Islet precursor cell (in vitro differentiated cells): ENCODE measurements at places on chromosomes 6 and 20.

DNA sequence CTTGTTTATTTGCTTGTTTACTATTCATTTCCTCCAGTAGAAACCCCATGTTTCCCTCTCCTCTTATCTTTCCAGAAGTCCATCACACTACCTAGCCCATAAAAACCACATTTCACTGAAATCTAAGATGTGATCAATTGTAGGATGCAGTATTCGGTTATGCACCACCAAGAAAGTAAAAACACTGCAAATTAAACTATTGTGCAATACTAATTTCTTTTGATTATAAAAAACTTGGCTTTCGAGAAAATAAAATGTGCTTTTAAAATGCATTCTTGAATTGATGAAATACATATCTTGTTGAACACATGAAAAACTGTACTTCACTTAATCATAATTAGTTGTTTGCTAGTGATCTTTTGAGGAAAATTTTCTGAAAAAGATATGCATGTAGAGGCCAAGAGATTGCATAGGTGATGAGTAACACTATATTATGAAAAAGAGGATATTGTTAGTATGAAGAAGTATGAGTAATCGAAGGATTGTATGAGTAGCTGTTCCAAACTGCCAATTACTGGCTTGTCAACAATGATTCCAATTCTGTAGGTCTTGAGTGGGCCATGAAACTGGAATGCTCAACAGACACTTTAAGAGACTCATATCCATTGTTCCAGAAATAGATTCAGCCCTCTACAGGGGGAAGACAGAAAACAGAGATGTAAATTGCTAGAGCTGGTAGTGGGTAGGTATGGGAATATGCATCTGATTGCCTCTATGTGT is 79.7 kb downstream of the RNF217 start:
- no peak for DNase-seq

DNA sequence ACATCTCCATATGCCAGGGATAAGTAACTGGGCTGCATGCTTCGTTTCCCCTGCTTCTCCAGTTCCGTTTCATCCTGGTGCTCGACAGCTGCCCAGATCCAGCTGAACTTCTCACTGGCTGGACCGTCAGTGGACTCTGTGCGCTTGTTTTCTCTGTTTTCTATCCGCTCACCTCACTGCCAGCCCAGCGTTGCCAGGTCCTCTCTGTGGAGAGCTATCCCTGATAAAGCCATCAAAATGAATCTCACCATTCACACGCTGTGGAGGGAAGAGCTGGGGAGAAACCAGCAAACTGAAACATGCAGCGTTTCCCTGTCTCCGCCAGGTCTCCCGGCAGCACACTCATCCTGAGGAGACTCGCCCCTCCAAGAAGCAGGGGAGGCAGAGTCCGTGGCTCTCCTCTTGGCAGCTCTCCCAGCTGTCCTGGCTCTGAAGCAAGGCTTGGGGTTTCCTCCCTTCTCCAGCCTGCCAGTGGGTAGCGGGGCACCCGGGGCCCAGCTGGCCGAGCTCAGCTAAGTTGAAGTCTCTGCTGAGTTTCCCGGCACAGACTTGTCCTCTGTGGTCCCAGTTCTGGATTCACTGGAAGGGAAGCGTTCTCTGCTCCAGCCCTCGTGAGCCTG is 160.9 kb downstream of the DTNBP1 start:
- no peak for DNase-seq

- DNase-seq: peak; percentile 73
Measured at GRCh38 chr6:154928325-154928922, 66.7 kb upstream of the TIAM2 start.

- DNase-seq: no peak
Measured at GRCh38 chr6:136784271-136784664, 8.0 kb downstream of the MAP3K5 start.

DNA sequence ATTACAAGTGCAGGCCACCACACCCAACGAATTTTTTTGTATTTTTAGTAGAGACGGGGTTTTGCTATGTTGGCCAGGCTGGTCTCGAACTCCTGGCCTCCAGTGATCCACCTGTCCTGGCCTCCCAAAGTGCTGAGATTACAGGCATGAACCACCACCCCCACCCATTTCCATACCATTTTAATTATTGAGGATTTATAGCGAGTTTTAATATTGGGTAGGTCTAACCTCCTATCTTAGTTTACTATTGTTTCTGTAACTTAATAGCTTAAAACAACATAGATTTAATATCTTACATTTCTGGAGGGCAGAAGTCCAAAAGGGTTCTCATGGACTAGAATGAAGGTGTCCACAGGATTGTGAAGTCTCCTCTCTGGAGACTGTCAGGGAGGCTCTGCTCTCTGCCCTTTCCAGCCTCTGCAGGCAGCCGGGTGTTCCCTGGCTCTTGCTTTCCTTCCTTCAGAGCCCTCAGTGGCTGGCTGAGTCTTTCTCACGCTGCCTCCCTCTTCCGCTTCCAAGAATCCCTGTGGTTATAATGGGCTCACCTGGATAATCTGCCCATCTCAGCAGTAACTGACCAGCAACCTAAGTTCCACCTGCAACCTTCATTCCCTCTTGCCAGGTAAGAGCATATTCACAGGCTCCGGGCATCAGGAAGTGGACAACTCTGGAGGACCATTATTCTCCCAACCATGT is 18.6 kb upstream of the BCAS4 start:
- DNase-seq: peak; percentile 52

DNA sequence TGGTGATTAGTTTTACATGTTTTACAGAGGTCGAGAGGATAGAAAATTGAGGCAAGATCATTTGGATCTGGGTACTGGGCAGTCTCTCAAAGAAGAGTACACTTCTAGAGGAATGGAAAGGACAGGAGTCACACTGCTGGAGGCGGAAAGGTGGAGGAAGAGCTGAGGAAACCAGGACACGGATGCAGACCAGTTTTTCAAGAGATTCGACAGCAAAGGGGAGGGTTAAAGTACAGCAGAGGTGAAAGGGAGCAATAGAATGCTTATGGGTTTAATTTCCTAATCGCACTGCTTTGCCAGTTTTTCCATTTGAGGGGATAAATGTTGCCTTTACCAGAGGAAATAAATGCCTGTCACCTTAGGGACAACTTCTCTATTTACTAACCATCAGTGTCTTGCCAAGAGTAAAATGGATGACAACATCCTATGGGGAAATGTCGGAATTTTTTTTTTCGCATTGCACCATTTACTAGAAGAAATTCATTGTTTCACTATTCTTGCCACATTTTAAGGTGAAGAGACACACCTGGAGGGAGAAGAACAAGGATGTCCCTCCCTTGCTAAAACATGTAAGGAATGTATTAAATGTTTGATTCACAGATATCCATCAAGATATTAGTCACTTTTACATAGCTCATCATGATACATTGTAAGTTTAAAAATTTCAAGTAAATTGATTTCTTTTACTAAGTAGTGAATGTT is 226.6 kb downstream of the COL12A1 start:
- DNase-seq: no peak

DNA sequence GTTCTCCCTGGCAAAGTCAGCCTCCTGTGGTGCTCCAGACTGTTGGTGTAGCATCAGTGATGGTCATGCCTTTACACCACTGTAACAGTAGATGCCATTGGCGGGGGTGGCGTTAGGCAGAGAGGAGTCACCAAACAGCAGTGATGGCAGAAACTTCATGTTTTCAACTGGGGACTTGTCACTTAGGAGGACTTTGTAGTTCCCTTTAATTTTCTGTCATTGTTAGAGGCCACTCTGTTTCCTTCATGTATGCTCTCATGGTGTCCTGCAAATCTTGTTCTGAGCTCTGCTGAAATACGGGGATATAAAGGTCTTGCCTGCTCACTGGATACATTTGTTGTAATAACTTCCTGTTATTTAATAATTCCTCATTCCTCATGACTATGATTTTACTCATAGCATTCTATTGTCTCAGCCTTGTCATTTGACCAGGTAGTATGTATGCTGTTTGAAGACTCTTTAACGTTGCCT is 4.6 kb downstream of the MAP3K4 start:
- no peak for DNase-seq

DNA sequence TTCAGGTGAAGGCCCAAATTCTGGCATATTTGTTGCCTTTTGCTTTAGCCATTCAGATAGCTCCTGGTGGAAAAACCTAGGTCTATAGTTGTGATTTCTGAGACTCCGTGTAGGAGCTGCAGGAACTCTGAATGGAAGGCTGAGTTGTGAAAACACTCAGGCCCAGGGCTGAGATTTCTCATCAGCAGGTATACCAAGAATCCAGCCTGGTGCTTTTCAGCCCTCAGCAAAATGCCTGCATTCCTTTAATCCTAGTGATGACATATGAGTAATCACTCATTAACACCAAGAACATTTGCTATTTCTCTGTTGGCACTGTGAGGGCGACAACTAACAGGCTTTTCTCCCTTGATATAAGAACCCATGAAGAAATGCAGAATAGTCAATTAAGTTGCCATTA is 546.1 kb upstream of the MAN1A1 start:
- DNase-seq: peak; percentile 69

DNA sequence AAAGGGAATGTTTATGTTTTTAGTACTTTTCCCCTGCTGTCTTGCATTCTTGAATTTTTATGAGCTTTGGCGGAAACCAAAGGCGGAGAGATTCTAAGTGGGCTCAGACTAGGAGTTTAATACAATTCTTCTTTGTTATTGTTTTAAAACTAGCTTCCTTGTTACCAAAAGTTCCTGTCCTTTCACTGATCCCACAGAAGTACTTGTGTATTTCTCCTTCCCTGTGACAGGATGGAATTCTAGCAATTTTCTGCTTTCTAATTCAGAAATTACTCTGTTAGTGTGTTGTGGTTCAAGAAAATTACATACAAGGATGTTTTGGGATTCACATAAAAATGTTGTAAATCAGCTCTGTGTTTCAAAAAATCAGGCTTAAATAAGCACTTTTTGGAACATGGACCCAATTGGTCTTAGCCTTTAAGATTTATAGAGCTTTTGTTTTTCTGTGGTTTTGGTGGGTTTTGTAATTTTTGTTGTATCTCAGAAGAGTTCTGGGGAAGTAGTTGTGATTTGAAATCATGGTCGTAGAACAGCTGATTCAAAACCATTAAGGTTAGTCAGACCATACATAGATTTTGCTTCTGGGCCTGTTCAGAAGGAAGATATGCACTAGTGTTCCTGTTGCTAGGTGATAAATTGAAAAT is 17.6 kb upstream of the CTAGE9 start:
- no peak for DNase-seq
